Ovary (tissue), 10 donors: ENCODE measurements at places on chromosomes 5 and 9.

GRCh38 chr9:104256031-104256695 is 162.1 kb downstream of the SMC2 start:
- DNase-seq, result no peak

GRCh38 chr5:171700318-171700912 is 85.2 kb upstream of the SMIM23 start:
- DNase-seq, result no peak

DNA sequence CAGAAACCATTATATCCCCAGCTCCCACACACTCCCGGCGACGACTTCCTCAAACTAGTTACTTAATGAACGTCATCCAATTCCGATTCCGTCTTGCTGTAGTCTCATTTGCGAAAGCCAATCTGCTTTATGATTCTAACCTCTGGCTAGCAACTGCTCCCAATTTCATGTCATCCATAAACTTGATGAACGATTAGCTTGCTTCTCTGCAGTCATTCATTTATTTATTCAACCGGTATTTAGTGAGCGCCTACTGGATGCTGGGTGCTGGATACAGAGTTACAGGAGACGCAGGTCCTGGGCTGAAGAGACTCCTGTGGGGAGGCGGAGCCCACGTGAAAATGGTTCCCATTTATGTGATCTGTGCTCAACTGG is 46.2 kb downstream of the TSPAN17 start:
- DNase-seq, result no peak

DNA sequence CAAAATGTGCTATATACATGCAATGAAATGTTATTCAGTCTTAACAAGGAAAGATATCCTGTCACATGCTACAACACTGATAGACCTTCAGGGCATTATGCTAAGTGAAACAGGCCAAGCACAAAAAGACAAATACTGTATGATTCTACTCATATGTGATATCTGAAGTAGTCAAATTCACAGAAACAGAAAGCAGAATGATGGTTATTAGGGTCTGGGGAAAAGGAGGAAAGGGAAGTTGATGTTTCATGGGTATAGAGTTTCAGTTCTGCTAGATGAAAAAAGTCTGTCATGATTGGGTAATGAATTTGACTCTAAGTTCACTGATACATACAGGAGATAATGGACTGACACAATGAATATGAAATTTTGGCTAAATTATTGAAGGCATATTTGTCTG is 11.2 kb upstream of the RIC1 start:
- DNase-seq, result no peak

DNA sequence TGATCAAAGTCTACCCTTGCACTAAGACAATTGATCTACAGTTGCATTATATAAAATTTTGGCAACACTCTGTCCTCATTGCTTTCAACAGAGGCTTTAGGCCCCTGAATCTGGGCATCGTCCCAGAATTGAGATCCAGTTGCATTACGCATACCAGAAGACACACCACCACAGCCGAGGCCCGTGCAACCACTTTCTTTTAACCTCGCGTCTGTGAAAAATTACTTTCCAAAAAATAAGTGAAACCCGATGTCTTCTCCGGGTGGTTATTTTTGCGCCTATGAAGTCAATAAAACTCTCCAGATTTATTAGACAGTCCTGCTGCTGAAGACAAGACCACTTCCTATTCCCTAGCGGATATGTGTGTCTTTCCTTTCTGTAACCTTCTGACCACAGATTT is 52.1 kb upstream of the NFIB start:
- DNase-seq, result no peak

DNA sequence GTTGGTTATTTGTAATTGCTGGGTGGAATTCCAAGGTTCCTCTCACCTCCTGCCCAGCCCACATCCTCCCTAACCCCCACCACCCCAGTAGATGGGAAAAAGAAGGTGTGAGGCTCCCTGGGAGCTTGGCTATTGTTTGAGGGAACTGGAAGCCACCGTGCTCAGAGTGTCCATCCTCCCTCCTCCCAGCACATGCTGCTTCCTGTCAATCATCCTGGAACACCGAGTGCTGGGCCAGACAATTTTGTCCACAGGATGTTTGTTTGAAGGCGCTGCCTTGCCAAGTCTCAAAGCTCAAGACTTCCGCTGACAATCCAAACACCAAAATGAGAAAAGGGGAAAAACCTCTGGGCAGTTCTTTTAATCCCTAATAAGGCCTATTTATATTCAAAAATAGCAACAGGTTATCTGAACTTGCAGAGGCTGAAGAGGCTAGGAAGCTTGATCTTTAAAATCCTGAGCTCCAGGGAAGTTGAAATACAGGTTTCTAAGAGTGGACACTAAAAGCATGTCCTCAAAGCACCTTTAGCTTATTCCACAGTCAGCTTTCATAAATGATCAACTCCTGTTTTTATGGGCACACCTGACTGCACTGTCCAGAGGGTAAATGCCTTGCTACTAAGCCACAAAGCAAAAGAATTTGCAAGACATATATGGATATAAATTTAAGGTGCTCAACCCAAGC is 286.7 kb downstream of the NFIB start:
- DNase-seq, result no peak

DNA sequence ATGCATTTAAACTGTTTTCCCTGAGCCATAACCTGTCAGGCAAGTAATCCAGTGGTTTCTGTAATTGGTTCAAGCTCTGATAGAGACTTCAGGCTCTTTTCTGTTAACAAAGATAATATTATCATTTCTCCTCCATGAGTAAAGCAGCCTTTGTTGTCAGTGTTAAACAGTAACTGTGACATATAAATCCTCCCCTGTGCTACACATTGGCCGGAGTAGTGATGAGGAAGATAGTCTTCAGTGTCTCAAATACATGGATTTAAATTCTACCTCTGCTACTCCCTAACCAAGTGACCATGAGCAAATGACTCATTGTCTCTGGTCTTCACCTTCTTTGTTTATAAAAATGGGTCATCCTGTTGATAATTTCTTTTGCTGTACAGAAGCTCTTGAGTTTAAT is 615.5 kb upstream of the CHD1 start:
- no peak for DNase-seq

- no peak for DNase-seq
Measured at GRCh38 chr9:107523539-107523938, 34.0 kb upstream of the KLF4 start.

GRCh38 chr5:96287136-96287535 is 145.9 kb downstream of the PCSK1 start:
- no peak for DNase-seq

GRCh38 chr9:127531676-127532075 is 80.4 kb downstream of the LRSAM1 start:
- DNase-seq, result no peak

DNA sequence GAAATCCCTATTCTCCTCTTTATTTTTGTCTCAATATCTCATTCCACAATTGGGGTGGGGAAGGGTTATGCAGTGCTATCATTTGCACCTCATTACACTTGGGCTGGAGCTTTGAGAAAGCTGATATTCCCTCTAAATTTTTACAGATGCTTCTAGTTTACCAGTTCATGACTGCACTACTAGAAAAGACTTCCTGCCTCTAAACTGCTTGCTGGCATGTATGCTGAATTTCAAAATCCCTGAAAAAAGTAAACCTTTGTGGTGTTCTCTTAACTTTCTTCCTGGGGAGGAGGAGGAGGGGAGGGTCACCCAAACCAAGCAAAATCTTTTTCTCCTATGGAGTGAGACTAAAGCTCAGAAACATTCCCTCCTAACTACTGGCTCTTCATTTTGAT is 45.1 kb downstream of the BNC2 start:
- DNase-seq, result no peak

- no peak for DNase-seq
Measured at GRCh38 chr5:127596501-127596900, 52.4 kb upstream of the CTXN3 start.

GRCh38 chr9:135010586-135010860 is 76.9 kb upstream of the OLFM1 start:
- DNase-seq, result no peak

- DNase-seq, result no peak
Measured at GRCh38 chr9:91371894-91372293, 10.2 kb upstream of the AUH start.
